Cardiac muscle cell (in vitro differentiated cells and primary cell): ENCODE measurements at places on chromosomes 12 and 14. TPM values are rescaled to one million over a fixed set of nuclear protein-coding genes. Genes with fewer than 3 reads are reported as not detected.

The FOXG1 gene
- 0.11 TPM in 1 of 2 replicates, not detected in the other for total RNA-seq

DNA sequence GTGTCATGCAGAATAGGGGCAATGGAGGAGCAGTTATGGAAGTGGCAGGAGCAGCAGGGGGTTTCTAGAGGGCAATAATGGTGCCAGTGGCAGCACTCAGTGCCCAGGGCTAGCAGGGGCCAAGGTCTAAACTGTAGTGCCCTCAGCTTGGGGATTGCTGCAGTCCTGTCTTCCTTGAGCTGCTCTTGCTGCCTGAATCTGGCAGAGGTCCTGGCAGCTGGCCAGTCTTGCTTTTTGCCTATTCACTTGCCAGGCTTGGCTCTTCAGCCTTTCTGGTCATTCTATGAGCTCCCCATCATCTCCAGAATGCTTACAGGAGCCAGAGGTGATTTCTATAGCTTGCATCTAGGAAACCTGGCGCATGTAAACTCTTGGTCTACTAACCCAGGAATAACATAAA, 72.0 kb downstream of the SUDS3 start:
- H3K27ac ChIP-seq: no peak overlapping the region
- H3K27me3 ChIP-seq: no peaks in the 10 kb centered on the region
- H3K36me3 ChIP-seq: no peaks in the 10 kb centered on the region
- no peak overlapping the region for H3K4me3 ChIP-seq

DNA sequence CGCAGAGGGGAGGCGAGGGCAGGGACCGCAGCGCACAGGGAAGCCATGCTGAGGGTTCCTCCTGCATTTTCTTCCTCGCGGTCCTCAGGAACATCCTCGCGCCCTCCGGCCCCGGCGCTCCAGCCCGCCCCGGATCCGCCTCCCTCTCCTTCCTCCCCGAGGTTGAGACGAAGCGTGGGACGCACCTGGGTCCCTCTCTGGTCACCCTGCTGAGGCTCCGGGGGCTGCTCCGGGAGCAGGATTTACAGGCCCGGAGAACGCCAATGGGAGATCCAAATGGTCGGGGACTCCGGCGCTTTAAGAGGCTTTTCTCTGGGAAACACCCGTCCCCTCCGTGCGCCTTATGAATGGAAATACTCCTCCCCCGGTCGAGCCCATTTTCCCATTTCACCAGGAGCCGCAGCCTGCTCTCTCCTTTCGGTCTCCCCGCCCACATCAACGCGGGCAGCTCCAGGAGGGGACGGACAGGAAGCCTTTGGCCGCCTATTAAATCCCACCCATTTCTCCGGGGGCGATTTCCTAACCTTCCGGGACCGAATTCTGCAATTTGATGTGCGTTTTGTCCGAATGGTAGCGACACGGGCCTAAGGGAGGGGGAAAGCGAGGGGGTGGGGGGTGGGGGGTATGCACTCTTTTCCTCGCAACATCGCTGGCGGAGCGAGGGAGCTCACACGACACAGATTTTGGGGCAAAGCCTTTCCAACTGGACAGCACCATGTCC, at the start of gene UNC79:
Gene UNC79, plus strand, starts transcription at position 625 of the 721 bp plus-strand sequence. Its CDS starts 91 bp downstream, at position 716.
- H3K4me1 ChIP-seq: peaks cover 6% of the 10 kb centered on the region
- peaks cover 16% of the 10 kb centered on the region for H3K27me3 ChIP-seq
- no peaks in the 10 kb centered on the region for H3K36me3 ChIP-seq
- peak; percentile 55 for DNase-seq

The MYF6 gene
- not detected in 2 replicates for total RNA-seq

DNA sequence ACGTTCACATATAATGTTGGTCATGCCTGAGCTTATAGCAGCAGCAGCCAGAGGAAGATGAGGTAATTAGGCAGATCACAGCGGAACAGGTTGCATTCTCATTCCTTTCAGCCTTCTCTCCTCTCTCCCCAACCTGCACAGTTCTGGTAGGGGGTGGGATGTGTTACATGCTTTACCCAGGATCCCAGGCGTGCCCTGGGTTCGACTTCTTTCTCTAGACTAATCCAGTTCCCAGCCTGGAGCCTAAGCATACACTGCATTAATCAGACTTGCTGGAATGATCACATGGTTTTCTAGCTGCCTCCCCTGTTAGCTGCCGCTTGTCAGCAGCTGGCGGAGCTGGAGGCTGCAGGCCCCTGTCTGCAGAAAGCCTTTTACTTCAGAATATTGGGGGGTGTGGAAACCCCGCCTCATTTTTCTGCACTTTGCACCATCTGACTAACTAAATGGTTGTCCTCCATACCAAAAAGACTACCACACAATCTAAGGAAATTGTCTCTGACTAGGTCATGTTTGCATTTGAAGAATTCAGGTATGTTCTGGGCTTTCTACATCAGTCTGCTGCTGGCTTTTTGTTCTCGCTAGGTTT, 46.0 kb upstream of the EVL start:
- no peaks in the 10 kb centered on the region for H3K36me3 ChIP-seq
- H3K27ac ChIP-seq: peak overlapping the region; percentile 74
- no peak overlapping the region for H3K4me3 ChIP-seq
- no peaks in the 10 kb centered on the region for H3K27me3 ChIP-seq
- peaks cover 39% of the 10 kb centered on the region for H3K4me1 ChIP-seq
- peak; percentile 62 for DNase-seq

GRCh38 chr14:98954349-98955000, 317.5 kb downstream of the BCL11B start:
- H3K27ac ChIP-seq: no peak overlapping the region
- H3K4me1 ChIP-seq: no peaks in the 10 kb centered on the region
- no peaks in the 10 kb centered on the region for H3K36me3 ChIP-seq

The PKP2 gene
- total RNA-seq: 362 and 376 TPM in 2 replicates
